ENCODE measurements at places on chromosomes 12 and 14. TPM values are rescaled to one million over a fixed set of nuclear protein-coding genes. Genes with fewer than 3 reads are reported as not detected.

GRCh38 chr14:74841230-74842207 is 34.4 kb downstream of the PROX2 start:
- DNase-seq, result no peak

GRCh38 chr14:56482310-56482911 is 97.2 kb upstream of the TMEM260 start:
- DNase-seq, result peak; percentile 8

The KCNC2 gene
- total RNA-seq, result not detected

- peak; percentile 62 for DNase-seq
Observed at GRCh38 chr12:25775968-25776367, 182.5 kb upstream of the RASSF8 start.

- DNase-seq, result no peak
Observed at GRCh38 chr14:68943107-68943506, 36.0 kb downstream of the ACTN1 start.

DNA sequence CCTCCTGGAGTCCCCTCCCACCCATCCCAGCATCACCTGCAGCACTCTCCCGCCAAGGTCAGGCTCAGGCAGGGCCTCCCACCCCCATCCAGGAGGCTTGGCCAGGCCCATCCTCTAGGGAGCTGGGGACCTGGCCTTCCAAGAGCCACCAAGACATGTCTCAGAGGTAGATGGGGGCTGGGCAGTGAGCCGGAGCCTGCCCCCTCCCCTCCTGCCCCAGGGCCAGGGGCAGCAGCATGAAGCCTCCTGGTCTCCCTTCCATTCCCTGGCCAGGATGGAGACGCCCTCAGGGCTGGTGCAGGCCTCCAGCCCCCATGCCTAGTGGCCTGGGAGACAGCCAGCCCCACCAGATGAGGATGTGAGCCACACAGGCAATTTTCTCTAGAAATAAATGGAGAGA is 69.3 kb upstream of the C14orf180 start:
- DNase-seq, result no peak

DNA sequence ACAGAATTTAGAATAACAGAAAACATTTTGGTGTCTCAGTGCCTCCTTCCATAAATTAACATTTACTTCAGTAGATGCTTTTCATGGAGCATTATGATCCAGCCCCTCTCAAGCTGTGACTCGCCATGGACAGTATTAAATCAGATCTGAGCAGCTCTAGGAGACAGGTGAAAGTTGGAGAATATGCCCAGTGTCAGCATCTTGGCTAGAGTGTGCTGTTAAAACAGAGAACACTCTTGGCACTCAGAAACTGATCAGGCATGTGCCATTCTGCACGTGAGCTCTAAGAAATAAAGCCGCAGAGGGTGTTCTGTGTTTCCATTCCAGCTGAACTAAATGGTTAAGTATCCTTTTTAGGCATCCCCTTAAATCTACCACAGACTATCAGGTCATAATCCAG is 68.0 kb downstream of the DIP2B start:
- DNase-seq, result no peak

GRCh38 chr12:105524961-105525360 is 194.5 kb downstream of the C12orf75 start:
- DNase-seq, result peak; percentile 55

GRCh38 chr14:101129521-101130167 is 226.1 kb upstream of the RTL1 start:
- no peak for DNase-seq

The NANOG gene
- 0.16 TPM for total RNA-seq

DNA sequence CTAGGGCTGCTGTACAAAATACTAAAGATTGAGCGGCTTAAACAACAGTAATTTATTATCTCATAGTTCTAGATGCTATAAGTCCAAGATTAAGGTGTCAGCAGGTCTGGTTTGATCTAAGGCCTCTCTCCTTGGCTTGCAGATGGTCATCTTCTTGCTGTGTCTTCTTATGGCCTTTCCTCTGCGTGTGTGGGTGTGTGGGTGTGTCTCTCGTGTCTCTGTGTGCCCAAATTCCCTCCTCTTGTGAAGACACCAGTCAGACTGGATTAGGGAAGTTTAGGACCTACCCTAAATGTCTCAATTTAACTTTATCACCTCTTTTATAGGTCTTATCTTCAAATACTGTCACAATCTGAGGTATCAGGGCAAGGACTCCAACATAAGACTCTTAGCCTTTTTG is 28.3 kb downstream of the DDHD1 start:
- no peak for DNase-seq

- DNase-seq, result no peak
Observed at GRCh38 chr14:96231526-96232130, 24.4 kb upstream of the BDKRB1 start.

DNA sequence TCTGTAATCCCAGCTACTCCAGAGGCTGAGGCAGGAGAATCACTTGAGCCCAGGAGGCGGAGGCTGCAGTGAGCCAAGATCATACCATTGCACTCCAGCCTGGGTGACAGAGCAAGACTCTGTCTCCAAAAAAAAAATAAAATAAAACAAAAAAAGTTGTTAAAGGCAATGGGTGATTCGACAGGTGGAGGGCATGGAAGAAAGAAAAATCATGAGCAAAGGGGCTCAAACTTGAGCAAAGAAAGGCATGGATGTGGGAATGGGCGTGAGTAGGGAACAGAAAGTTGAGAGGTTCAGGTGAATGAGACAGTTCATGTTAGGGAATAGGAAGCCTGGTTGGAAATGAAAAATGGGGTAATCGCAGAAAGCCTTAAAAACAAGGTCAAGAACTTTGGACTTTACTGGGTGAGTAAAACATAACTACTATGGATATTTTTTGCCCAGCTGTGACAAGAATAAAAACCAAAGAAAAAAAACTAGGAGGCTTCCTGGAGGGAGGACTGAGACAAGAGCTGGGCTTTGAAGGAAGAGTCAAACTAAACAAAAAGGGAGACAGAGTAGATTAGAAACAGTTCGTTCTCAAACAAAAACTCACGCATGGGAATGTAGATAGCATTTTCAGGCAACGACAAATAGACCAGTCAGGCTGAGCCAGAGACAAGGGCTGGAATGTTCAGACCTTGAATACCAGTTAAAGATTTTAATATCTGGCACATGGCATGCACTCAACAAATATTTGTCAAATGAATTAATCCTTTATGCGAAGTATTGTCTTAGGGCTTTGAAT is 18.8 kb downstream of the PYM1 start:
- peak; percentile 68 for DNase-seq

DNA sequence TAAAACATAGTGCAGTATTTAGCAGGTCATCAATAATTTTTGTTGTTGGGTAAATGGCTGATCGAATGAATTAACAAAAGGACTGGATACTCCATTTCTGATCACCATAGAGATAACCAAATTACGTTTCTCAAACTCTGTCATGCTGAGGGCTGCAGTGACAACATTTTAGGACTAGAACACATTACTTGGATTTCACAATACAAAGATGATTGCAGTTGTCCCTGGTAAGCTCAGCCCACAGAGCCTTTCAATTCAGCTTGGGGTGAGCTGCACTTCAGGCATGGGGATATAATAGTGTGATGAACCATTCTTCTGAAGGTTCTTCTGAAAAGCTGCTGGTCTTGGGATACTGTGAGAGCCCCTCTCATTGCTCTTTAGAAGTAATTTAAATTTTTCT is 74.3 kb downstream of the FAR2 start:
- DNase-seq, result no peak

DNA sequence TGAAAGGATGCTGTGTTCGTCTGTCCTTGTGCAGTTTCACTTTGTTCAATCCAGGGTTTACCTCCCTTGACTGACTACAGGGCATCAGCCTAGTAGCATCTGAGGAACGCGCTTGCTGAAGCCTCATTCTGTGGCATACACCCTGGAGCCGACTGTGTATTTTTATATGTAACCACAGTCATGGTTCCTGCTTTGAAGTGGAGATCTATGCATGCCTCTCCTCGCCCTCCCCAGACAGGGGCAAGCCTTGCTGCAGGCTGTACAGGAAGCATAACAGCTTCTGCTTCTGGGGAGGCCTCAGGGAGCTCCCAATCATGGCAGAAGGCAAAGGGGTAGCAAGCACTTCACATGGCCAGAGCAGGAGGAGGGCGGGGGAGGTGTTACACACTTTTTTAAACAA is 262.1 kb downstream of the BCL11B start:
- no peak for DNase-seq

DNA sequence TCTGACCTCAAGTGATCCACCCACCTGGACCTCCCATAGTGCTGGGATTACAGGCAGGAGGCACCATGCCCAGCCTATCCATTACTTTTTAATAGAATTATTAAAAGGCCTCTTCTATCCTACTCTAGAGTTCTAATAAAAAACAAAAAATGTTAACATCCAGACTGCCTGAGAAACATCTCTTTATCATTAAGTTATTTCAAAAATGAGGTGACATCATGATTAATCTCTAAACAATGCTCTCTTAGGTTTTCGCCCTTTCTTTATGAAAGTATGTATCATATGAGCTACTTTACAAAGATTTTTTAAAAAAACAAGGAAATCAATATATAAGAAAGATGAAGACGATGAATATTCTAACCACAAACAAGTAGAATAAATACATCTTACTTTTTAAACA is 52.6 kb downstream of the FGD6 start:
- DNase-seq, result peak; percentile 54

DNA sequence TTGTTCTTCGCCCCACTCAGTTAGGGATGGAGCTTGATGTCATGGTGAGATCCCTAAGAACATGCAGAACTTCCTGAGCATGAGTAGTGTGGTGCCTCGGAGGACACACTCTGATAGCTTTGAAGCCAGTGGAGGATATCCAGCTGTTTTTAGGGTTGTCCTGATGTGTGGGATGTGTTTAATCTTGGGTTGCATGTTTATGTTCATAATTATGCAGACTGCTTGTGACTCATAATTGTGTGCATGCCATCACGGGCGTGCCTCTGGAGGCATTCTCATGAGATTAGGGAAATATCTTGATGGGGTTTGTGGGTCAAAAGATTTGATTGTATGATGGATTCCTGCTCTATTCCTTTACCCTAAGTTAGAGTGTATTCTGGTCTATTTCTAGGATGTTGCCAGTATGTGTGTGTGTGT is 267.4 kb upstream of the PELI2 start:
- DNase-seq, result peak; percentile 60

The CCDC197 gene
- total RNA-seq, result not detected

The WNT5B gene
- total RNA-seq, result 3.1 TPM

DNA sequence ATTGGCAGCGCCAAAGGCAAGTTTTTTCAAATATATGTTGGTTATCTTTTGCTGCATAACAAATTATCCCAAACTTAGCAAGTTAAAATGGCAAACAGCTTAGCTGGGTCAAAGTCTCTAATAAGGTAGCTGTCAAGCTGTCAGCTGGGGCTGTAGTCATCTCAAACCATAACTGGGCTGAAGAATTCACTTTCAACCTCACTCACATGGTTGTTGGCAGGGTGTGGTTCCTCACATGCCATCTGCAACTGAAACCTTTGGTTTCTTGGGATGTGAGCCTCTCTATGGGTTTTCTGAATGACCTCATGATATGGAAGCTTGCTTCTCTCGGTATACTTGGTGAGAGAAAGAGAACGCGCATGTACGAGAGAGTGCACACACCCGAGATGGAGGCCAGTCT is 125.4 kb downstream of the LRIG3 start:
- DNase-seq, result no peak

DNA sequence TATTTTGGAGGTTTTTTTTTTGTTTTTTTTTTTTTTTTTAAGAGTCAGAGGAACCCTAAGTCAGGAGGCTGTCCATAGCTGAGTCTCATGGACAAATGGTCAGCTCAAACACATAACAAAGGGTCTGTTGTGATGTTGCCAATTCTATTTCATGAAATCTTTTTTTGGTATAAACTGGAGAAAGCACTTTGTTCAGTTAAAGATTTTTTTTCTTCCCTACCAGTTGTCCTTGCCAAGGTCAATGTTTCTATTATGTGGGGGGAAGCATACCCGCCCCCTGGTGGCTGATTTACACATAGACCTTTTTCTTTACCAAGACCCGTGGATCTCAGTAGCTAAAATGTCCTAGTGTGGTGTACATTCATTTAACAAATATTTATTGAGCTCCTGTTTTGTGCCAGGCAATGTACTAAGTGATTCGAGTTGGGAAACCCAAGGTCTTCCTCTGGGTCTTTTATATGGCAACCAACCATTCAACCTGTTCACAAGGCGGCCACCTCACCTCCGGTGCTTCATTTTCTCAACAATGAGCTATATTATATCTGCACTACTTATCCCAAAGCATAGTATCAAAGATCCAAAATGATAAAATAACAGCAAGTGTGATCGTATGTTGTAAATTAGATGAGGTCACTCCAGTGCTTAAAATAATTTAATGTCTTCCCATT is 214.5 kb downstream of the PAH start:
- DNase-seq, result peak; percentile 48

- no peak for DNase-seq
Observed at GRCh38 chr12:79296871-79297270, 393.9 kb downstream of the PAWR start.

The CLEC2B gene
- total RNA-seq, result 16.5 TPM

GRCh38 chr14:90518069-90518940 is 121.5 kb downstream of the CALM1 start:
- no peak for DNase-seq

DNA sequence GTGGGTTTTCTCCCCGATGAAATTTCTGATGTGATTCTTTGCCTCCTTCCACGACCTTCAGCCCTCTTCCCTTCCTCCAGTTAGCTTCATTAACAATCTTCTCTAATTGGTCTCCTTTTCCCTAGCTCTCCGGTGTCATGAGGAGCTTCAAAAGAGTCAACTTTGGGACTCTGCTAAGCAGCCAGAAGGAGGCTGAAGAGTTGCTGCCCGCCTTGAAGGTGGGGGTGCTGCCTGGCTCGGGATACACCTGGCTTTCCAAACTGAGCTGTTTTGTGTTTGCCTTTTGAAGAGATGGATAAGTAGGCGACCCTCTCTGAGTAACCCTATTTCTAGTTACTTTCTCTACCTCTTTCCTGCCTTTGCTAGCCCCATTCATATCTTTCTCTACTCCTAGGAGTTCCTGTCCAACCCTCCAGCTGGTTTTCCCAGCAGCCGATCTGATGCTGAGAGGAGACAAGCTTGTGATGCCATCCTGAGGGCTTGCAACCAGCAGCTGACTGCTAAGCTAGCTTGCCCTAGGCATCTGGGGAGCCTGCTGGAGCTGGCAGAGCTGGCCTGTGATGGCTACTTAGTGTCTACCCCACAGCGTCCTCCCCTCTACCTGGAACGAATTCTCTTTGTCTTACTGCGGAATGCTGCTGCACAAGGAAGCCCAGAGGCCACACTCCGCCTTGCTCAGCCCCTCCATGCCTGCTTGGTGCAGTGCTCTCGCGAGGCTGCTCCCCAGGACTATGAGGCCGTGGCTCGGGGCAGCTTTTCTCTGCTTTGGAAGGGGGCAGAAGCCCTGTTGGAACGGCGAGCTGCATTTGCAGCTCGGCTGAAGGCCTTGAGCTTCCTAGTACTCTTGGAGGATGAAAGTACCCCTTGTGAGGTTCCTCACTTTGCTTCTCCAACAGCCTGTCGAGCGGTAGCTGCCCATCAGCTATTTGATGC is 797 bp downstream of the ESPL1 start:
- DNase-seq, result no peak

- DNase-seq, result no peak
Observed at GRCh38 chr14:99064262-99064954, 207.6 kb downstream of the BCL11B start.

- no peak for DNase-seq
Observed at GRCh38 chr12:1102791-1103450, 111.9 kb downstream of the ERC1 start.

- DNase-seq, result peak; percentile 90
Observed at GRCh38 chr12:95205685-95206084, 11.6 kb downstream of the FGD6 start.
